Amniotic epithelial cell (primary cell): ENCODE measurements at places on chromosomes 5 and 9.

DNA sequence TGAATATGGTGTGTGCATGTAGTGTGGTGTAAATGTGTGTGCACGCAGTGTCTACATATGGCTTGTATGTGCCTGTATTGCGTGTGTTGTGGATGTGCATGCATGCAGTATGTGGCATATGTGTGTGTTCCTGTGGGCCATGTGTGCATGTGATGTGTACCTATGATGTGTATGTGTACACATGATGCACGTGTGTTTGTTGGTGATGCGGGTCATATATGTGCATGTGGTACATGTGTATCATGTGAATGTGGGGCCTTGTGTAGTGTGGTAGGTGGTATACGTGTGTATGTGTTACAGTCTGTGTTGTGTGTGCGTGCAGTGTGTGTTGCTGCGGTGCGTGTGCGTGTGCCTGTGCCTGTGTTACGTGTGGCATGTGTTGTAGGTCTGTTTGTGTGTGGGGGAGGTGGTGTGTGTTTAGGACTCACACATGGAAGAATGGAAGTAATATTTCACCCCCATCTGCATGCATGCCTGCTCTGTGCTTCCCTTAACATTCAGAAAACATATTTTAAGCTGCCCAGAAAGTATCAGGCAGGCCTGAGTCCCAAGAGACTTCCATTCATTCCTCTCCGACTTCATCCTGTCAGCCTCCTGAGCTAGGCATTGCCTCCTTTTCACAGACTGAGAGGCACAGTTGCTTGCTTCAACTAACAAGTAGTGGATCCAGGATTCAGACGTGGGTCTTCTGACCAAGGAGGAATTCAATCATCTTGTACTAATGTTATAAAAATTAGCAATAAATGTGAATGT is 55.4 kb upstream of the RUFY1 start:
- DNase-seq = no peak

DNA sequence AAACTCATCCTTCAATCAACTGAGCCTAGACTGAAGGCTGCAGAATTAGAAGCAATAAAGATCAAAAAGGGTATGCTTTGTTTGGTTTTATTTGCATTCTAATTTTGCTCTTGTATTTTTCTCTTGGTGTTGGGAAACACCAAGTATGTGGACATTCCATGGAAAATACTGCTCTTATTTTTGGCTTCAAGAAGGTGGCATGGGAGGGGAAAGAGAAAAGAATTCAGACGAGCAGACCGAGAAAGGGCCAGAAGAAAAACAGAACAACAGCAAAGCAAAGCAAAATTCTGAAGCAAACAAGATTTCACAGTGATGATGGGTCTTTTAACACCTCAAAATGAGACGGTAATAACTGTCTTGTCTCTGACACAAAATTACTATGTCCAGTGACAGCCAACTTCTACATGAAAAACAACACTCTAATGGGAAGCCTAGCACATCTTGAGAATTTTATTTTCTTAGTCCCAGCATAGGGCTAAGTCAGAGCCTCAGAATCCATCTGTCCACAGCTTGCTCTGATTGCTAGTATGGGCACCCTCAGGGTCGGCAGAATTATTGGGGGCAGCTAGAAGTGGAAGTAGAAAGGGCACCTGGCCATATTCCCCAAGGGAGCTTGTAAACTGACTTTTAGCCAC is 26.8 kb downstream of the FREM1 start:
- no peak for DNase-seq

GRCh38 chr5:26700759-26701384 is 337.5 kb downstream of the CDH9 start:
- DNase-seq = no peak

DNA sequence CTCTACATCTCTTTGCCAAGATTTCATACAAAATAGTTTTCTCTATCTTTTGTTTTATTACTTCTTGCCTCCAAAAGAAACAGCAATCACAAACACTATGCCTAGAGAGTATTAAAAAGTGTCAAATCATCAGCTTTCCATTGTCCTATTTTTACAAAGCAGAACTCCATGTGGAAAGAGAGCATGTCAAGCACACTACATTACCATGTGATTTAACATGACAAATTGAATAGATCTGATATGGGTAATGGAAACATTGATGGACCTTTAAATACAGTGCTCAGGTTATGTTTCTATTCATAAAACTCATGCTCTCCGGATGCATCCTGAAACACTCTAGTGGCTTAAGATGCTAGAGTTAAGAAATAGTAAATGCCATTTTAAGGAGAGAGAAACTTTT is 791.4 kb upstream of the CTNND2 start:
- no peak for DNase-seq

GRCh38 chr9:106956971-106957370 is 94.0 kb downstream of the ZNF462 start:
- DNase-seq = peak; percentile 45

- no peak for DNase-seq
Measured at GRCh38 chr5:43171926-43172325, 20.1 kb upstream of the NIM1K start.

DNA sequence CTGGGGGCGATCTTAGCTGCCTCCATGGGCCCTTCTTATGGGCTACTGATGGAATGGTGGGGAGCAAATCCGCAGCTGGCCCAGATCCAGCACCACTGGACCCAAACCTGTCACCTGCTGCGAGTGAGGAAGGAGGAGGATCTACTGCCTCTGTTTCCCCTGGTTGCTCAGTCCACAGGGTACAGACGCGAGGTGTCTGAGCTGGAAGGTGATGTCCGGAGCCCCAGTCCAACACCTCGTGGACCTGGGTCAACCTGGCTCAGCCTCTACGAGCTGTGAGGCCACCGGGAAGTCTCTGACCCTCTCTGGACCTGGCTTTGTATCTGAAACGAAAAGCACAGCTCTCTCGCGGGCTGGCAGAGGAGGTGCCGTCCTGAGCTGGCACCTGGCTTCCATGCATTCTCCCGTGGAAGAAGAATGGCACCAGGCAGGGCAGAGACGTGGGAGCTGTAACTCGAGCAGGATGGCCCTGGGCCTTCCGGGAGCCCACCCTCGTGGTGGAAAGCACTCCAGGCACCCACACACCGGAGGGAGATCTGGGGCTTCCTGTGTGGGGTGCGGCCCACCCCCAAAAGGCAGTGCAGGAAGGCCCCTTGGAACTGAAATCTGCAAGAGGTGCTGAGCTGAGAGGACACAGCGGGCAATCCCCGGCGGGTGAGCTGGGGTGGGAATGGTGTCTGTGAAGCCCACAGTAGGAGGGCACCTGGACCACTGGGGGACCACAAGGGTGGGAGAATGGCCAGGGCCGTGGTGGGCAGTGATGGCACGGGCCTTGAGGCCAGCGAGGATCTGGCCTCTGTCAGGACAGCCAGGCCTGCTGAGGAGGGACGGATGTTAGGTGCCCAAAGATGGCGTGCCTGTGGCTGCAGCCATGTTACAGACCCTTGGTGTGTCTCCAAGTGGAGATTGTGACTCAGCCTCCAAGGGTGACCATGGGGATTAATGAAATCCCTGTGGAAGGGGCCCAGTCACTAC is 133.4 kb downstream of the OLFM1 start:
- no peak for DNase-seq
